ENCODE measurements at places on chromosomes 13 and 19.

DNA sequence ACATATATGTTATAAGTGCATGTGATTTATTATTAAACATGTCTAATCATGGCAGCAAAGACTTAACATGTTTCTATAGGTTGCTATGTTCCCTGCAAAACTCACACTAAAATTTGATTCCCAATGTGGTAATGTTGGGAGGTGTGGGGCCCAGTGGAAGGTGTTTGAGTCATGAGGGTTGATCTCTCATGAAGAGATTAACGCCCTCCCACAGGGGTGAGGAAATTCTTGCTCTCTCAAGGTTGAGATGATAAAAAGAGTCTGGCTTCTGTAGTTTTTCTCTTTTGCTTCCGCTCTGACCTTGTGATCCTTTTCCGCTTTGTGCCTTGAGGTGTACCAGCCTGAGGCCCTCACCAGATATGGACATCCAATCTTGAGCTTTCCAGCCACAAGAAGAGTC, 737.5 kb upstream of the SLITRK5 start:
- DNase-seq, result no peak

DNA sequence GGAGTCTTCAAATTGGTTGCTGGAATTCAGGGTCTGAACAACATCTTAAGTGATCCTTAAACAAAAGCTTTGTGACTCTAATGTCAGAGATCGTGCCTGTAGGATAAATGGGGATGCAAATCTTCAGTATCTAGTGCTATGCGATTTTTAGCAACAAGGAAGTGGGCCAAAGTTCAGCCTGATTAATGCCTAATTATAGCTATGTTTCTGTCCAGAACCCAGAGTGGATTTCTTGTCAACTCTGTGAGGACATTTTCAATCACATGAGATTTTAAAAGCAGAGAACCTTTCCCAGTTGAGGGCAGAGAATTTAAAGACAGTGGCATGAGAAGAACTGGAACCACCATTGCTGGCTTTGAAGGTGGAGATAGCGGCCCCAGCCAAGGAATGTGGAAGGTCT, 84.3 kb upstream of the PCDH9 start:
- no peak for DNase-seq

DNA sequence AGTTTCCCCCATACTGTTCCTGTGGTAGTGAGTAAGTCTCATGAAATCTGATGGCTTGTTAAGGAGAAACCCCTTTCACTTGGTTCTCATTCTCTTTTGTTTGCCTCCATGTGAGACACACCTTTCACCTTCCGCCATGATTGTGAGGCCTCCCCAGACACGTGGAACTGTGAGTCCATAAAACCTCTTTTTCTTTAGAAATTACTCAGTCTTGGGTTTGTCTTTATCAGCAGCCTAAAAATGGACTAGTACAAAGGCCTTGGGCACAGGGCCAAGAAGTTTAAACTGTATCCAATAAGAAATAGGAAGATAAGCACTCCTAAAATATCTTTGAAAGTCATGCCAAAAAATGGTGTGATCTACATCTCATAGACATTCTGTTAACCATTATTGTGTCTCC, 176.9 kb downstream of the TBC1D4 start:
- no peak for DNase-seq

DNA sequence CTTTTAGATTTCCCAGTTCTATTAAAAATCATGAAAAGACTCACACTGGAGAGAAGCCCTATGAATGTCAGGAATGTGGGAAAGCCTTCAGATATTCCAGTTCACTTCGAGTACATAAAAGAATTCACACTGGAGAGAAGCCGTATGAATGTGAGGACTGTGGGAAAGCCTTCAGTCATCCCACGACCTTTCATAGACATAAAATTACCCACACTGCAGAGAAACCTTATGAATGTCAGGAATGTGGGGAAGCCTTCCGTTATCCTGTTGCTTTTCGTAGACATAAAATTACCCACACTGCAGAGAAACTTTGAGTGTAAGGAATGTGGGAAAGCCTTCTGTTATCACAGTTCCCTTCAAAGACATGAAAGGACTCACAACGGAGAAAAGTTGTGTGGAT, 55.2 kb downstream of the ZNF627 start:
- no peak for DNase-seq

DNA sequence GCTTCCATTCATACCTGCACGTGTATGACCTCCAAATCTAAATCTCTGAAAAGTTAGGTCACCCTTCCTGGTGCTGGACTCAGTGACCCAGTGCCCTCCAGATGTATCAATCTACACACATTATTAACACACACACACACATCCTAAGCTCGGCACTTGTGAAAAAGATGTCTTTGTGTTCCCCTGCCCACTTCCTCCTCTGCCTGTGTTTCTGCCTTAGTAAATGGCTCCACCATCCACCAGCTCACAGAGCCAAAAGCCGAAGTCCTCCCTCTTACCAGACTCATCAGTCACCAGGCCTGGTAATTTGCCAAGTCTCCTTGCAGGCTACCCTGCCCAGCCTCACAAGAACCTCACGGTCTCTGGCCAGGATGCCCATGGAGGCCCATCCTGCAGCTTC, 131.5 kb downstream of the SHISA2 start:
- DNase-seq, result no peak

- DNase-seq, result no peak
Measured at GRCh38 chr19:20367811-20368294, 197.7 kb downstream of the ZNF737 start.

GRCh38 chr13:39773833-39774232, 118.4 kb downstream of the COG6 start:
- DNase-seq, result no peak

Data from activated T-cell treated with anti-CD3 and anti-CD28 coated beads, Interleukin-2, amount 50 U/mL, for 24 hours (primary cell).